Cortex of kidney (tissue), 1 donor: ENCODE measurements at places on chromosomes 6 and 20.

DNA sequence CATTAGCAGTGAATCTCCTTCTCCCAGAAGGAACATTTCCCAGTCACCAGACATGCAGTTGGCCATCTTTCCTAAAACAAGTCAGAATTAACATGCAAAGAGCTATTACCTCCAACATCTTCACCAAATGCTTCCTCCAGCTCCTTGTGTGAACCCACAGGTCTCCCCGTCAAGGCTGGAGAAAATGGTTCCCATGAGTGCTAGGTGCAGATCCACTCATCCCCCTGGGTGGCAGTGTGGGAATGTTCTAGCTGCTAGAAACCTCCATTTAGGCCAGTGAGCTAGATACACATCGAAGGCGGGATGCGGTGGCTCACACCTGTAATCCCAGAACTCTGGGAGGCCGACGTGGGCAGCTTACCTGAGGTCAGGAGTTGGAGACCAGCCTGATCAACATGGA lies 603.9 kb upstream of the SLC35B3 start:
- no peak for DNase-seq

GRCh38 chr20:3744037-3744436 lies 11.6 kb downstream of the HSPA12B start:
- DNase-seq, result no peak

DNA sequence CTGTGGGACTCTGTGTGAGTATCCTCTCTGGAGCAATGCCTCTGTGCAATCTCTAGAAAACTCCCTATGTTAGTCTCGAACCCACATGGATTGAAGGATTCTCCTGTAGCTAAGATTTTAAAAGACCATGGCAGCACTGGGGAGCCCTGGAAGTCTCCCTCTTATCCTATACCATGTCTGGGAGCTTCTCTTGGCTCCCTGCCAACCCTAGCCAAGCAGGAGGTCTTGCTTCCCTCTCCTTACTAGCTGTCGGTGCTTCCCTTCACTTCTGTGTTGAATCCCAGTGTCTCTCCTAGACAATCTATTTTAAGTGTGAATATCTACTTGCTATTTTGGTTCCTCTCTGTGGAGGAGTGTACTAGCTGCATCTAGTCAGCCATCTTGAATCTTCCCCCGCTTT lies 118.8 kb upstream of the NRN1 start:
- DNase-seq, result no peak

DNA sequence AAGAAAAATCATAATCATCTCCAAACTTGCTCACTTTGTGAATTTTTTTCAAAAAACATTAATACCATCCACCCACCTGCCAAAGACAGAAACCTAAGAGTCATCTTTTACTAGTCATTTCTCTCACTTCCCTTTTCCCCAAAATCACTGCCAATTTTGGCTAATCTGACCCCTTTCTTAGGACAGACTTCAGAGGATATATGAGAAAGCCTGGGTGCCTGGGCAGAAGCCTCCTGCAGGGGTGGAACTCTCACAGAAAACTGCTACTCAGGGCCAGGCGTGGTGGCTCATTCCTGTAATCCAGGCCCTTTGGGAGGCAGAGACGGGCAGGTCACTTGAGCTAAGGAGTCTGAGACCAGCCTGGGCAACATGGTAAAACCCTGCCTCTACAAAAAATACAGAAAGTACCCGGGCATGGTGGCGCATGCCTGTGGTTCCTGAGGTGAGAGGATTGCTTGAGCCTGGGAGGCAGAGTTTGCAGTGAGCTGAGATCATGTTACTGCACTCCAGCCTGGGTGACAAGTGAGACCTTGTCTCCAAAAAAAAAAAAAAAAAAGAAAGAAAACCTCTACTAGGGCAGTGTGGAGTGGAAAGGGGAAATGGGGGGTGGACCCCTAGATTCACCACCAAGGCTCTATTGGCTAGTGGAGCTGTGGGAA lies 3.8 kb downstream of the DEK start:
- DNase-seq, result no peak

GRCh38 chr6:111597291-111598086 lies 8.2 kb downstream of the TRAF3IP2 start:
- DNase-seq, result no peak

DNA sequence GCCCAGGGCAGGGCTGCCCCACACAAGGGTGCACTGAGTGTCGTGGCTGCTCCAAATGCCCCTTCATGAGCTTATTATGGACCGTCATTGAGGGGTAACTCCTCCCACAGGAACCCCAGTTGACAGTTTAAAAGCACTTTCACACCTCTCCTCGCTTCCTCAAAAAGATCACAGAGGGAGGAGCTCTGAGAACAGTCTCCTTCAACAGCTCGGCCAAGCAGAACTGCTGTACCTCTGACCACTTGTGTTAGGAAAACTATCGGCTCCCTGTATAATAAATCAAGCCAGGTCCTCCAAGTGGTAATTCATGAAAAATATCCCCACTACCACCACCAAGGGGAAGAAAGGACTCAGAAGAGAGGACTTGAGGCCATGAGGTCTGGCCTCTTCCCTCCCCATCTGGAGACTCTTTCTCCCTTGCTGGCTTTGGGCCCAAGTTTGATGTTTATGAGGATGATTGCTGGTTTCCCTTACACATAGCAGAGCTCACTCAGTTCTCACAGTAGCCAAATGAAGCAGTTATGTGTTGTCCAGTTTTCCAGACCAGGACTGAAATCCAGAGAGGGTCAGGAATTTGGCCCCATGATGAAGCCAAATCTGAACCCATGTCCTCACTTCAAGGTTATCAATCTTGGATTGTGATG lies 8.7 kb downstream of the SNX21 start:
- DNase-seq, result no peak

DNA sequence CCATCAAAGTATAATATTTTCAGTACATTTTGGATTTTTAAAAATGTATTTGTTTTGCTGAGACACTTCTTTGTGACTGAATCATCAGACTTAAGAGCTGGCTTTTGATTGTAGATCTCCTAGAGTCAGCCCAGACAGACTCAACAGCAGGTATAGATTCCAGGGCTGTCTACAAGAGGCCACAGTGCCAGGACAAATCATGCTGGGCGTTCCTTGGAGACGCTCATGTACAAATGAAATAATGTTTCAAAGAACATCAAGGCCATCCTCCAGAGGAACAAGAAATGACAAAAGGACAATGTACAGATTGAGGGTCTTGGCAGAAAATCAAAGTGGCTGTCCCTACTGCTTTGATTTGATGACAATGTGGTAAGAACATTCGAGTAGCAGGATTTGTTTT lies 369.3 kb downstream of the GRIK2 start:
- no peak for DNase-seq
